ENCODE measurements at places on chromosomes 1 and 21.
A peak's percentile ranks its signal among the peaks of the same experiment; 100 is the strongest.

DNA sequence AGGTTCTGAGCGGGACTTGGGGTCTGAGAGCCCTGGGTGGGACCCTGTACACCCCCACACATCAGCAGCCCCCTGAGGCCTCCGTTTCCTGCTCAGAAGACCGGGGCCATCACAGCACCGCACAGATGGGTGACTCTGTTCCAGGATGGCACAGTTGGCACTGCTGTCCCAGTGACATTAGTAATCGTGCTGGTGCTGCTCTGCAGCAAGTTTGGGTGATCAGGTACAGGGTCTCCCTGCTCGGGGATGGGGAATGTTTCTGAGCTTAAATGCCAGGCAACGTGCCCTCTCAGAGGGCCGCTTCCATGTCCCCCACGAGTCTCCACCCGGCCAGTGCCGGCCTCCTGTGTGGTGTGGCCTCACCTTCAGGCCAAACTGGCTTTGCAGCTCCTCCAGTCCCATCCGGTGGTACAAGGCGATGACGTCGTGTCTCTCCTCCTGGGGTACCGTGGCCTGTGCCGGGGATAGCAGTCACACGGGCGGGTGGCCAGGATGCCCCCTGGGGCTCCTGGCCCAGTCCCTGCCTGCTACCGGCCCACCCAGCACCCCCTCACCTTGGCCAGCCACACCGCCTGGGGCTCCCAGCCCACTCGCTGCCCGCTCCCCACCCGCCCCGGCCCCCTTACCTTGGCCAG lies 17.1 kb downstream of the PRXL2B start:
- no peak for DNase-seq

- DNase-seq: no peak
These were observed 3.7 kb downstream of the PTPN14 start for GRCh38 chr1:214547747-214548146.

GRCh38 chr1:223860051-223860622 lies 14.4 kb upstream of the TP53BP2 start:
- DNase-seq: no peak

DNA sequence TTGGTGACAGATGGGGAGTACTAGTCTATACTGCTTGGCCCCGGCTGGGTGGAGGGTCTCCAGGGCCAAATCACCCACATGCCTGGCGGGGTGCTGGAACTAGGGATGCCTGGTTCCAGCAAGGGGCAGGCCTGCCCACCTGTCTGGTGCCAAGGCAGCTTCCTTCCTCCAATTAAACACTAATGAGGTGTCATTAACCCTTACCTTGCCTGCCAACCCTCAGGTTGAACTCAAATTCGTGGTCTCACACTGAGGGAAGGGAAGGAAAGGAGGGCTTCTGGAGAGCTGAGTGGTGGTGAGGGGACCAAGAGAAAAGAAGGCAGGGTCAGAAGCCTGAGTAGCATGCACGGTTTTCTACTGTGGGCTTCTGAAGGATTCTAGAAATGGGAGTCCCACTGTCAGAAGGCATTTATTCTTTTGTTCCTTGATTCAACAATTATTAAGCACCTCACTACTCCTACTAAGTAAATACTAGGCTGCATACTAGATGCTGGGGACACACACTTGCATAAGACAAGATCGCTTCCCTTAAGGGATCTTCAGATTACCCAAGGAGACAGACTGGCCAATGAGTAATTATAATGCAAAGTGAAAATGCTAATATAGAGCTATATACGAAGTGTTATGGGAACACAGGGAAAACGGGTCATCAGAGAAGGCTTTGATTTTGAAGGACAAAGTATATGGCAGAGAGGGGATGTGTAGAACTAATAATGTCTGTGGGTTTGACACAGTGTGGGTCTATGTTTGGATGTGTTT lies 5.9 kb upstream of the EFNA3 start:
- peak; percentile 5 for DNase-seq

DNA sequence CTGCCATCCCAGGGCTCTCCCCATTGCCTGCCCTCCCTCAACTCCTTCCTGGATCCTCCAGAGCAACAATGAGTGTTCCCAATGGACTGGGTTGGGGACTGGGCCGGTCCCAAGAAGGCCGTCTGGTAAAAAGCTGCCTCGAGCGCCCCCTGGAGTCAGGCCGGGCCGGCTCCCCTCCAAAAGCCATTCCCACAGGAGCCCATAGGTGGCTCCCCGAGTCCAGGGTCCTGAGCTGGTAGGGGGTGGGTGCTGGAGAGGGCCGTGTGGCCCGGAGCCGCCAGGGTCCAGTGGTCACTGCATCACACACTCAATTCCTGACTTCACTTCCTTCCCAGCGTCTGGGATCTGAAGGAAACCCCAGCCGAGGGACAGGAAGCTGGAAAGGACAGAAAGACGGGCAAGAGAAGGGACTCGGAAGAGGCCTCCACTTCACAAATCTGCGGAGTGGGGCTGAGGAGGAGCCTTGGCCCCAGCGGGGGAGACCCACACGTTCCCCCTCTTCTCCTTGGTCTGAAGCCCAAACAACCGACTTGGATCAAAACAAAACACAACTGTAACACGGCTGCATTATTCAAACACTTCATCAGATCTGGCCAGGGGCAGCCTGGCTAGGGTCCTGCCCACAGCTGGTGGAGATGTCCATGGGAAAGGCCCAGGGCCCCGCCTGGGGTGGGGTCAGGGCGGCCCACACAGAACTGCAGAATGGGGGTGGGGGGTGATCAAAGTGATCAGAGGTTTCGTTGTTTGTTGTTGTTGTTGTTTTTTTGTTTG lies 10.9 kb upstream of the ALDH4A1 start:
- DNase-seq: peak; percentile 91

DNA sequence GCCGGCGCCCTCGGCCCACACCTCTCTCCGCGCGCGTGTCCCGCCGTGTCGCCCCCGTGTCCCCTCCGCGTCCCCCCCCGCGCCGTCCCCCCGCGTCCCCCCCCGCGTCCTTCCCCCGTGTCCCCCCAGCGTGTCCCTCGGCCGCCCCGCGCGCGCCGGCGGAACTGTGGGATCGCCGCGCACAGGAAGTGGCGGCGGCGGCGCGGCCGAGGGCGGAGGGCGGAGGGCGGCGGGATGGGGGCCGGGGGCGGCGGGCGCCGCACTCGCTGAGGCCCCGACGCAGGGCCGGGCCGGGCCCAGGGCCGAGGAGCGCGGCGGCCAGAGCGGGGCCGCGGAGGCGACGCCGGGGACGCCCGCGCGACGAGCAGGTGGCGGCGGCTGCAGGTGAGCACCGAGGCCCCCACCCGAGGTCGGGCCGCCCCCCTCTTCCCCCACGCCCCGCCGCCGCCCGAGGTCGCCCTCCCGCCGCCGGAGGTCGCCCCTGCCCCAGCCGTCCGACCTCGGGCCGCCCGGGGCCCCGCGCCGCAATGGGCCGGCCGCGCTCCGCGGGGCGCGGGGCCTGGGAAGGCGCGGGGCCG lies at the start of gene AGPAT3:
Gene AGPAT3 (plus strand): TSS at position 262 of the 578 bp plus-strand sequence. CDS start 94,459 bp downstream, outside the sequence.
- peak; percentile 72 for DNase-seq

Data from left ventricle myocardium superior (tissue), 1 donor.